ENCODE measurements at places on chromosomes 12 and 14.

GRCh38 chr14:45048385-45048784 lies 35.5 kb upstream of the PRPF39 start:
- DNase-seq: no peak

GRCh38 chr14:86935241-86935885 lies 1057.6 kb downstream of the GALC start:
- peak; percentile 73 for DNase-seq

DNA sequence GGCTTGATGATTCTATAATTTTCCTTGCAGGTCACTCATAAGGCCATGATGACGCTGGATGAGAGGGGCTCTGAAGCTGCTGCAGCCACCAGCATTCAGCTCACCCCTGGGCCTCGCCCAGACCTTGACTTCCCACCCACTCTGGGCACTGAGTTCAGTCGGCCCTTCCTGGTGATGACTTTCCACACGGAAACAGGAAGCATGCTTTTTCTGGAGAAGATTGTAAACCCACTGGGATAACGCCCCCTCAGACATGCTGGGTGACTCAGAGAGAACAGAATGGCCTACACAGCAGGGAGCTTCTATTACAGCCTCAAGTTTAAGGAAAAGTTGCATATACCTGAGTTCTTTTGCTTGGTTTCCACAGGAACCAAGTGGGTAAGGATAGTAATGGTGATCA lies 34.3 kb downstream of the SERPINA3 start:
- peak; percentile 86 for DNase-seq

- no peak for DNase-seq
These were observed 11.9 kb upstream of the TNFAIP2 start for GRCh38 chr14:103111232-103111868.

DNA sequence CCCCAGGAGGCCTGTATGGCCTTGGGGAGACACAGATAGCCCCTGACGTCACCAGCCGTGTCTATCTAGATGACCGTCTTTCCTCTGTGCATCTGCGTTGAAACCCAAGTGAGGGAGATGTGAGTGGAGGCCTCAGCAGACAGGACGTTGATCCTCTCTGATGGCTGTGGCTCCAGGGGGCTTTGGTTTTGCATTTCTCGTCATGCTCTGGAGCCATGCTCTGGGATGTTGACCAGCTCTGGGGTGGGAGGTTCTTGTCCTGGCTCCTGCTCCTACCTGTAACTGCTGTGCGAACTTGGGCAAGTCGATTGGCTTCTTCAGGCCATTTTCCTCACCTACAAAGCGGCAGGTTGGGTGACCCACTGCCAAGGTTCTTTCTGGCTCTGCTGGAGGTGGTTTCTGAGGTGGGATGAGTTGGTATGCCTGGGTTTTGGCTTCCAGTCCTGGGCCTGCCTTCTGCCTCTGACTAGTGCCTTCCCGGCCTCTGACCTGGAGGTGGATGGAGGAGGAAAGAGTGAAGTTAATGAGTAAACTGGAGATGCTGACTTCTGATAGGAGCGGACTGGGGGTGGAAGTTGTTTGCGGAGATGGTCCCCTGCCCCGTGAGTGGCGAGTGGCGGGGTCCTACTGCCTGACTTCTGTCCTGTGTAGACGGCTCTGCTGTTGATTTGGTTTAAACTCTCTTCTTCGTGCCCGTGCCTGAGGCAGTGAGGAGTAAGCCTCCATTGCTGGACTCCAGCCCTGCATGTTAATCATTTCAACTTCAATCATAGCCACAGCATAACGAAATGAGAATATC lies 8.4 kb downstream of the TSPAN9 start:
- DNase-seq: no peak

DNA sequence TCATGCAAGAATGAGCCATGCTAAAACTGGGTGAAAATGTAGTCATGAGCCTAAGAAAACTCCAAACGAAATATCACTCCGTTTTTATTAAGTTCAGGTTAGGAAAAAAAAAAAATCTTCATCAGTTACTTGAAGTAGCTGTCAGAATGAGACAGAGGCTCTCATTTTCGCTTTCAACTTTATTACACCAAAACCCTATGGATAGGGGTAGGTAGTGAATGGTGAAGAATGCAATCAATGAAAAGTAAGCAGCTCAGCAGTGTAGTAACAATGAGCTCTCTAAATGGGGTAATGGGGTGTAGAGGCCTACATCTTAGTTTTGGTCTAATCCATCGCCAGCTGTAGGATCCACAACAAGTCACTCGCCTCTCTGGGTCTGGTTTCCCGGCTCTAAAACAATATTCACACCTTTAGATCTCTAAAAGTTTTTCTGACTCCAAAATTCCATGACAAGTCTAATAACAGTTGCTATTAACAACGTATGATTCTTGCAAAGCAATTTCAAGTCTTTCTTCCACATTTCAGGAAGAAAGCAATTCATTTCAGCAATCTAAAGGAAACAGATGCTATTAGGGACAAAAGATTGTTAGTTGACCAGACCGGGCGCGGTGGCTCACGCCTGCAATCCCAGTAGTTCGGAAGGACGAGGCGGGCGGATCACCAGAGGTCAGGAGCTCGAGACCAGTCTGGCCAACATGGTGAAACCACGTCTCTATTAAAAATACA lies 1.7 kb downstream of the BTBD7 start:
- no peak for DNase-seq

DNA sequence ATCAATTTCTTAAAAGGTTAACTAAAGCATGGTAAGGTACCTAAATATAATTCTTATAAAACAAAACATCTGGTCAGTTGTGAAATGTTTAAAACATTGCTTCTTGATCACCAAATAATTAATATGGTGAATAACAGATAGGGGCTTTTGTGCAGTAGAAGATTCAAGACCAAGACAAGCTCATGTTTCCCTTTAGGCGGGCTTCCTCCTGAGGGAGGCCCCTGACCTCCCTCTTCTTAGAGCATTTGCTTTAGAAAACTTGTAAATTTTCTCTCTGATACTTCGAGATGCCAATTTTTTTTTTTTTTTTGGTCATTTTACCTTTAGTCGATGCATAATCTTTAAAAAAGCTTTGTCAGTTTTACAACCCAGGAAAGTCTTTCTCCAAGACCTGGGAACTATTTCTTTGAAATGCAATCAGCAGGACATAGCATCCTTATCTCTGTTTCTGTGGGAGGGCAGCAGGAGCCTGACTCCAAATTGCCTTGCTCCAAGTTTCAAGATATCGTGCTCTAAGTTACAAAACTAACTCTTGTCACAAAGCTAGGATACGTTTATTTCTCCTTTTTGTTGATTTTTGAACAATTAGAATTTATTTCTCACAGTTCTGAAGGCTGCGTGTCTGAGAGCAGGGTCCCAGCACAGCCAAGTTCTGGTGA lies 66.6 kb upstream of the BICD1 start:
- DNase-seq: no peak

- DNase-seq: no peak
These were observed 7.7 kb downstream of the CBX5 start for GRCh38 chr12:54272214-54272613.

GRCh38 chr12:73659802-73660201 lies 877.8 kb upstream of the ATXN7L3B start:
- no peak for DNase-seq

- no peak for DNase-seq
These were observed 165.7 kb upstream of the RTL1 start for GRCh38 chr14:101069228-101069549.

DNA sequence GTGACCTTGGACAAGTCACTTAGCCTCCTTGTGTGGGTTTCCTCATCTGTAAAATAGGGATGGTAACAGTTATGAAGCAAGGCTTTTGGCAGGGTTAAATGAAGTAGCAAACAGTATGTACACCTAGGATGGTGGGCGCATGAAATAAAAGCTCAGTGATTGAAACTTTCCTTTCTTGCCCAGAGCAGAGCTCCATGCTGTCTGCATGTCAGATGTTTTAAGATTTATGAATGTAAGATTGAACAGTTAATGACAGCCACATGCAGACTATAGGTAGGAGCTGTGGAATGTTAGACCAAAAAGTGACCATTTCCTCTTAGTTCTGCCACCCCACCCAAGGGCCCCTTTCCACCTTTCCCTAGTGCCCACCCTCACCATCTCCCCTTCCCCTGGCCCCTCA lies 12.1 kb downstream of the ITGB7 start:
- no peak for DNase-seq

DNA sequence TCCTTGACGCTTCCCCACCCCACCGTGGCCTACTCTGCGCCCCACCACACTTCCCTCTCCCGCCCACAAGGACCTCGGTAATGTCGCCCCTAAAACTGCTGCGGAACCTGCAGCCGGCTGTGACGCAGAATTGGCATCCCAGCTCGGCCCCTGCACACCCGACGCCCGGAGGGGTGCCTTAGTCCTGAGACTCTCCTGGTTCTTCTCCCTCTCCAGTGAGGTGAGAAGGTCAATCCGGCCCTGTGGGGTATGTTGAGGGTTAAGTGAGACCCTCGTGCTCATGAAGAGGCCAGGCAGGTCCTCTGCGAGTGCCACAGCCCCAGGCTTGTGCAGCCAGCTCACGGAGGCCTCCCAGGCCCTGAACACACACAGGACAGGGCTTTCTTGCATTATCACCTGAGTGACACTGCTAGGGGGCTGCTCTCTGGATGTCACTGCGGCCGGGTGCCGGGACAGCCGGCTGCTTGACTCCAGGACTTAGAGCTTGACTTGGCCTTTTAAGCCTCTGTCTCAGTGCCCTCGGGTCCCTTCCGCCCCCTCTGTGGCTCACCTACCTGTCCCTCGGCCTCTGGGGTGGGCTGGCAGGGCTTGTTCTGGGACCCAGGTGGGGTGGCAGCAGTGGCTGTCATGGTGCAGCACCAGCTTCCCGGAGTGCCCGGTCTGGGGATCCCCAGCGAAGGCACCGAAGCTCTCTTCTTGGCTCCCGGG lies 106.9 kb upstream of the C14orf180 start:
- DNase-seq: no peak

- peak; percentile 100 for DNase-seq
These were observed 726 bp upstream of the ZNF140 start for GRCh38 chr12:133080026-133080367.

GRCh38 chr14:91901449-91902226 lies 34.3 kb upstream of the TC2N start:
- no peak for DNase-seq

- DNase-seq: peak; percentile 29
These were observed 62.7 kb downstream of the RASSF3 start for GRCh38 chr12:64672925-64673409.

GRCh38 chr14:30580616-30581282 lies 21.8 kb downstream of the G2E3 start:
- no peak for DNase-seq

GRCh38 chr12:6203601-6204000 lies 3.4 kb downstream of the CD9 start:
- DNase-seq: no peak

- no peak for DNase-seq
These were observed 10.2 kb upstream of the EDDM3B start for GRCh38 chr14:20757965-20758364.

DNA sequence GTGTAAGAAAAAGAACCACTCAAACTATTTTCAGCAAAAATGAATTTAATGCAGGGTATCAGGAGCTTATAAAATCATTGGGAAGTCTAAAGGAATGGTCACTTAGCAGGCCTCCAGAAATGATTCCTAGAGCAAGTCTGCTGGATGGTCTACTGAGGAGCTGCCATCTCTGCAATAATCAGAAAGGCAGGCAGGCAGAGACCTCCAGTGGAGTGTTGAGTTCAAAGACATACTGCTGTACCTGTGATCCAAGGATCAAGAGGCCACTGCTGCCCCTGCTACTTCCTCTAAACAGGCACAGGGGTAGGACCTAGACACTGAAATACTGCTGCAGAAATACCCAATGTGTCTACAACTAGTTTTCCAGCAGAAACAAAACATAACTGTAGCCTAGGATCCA lies 14.5 kb upstream of the KICS2 start:
- peak; percentile 40 for DNase-seq

GRCh38 chr12:21911832-21912231 lies 29.4 kb downstream of the ABCC9 start:
- no peak for DNase-seq

DNA sequence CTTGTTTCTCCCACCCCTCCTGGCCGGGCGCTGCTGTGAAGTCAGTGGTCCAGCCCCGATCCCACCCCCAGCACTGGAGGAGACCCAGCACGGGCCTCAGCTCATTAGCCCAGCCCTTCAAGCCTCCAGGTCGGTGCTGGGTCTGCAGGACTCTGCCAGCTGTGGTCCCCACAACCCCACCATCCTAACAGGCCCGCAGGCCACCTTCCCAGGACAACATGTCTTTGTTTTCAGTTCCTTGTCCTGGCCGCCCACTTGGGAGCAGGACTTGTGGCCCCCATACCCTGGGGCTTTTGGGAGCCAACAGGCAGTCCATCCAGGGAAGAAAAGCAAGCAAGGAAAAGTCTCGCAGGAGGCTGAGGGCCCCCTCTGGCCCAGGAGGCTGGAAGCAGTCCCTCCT lies 60.0 kb downstream of the HRK start:
- DNase-seq: no peak

DNA sequence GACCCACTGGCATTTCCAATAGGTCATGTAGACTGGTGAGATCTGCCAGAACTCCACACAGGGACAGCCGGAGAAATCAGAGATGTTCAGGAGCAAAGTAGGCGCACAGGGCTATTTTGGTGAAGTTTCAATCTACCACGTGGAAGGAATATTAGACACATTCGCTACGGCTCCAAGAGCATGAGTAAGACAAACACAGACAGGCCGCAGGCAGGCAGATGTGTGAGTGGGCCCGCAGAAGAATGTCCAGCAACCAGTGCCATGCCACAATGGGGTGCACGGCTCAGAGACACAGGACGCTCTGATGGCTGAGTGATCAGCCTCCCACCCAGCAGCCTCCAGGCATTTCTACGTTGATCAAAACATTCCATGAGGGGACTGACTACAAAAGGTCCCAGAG lies 10.4 kb downstream of the SLC15A4 start:
- peak; percentile 18 for DNase-seq

GRCh38 chr12:10554756-10555481 lies 49.2 kb downstream of the EIF2S3B start:
- no peak for DNase-seq

- no peak for DNase-seq
These were observed 61.4 kb downstream of the CCNK start for GRCh38 chr14:99542566-99542965.

DNA sequence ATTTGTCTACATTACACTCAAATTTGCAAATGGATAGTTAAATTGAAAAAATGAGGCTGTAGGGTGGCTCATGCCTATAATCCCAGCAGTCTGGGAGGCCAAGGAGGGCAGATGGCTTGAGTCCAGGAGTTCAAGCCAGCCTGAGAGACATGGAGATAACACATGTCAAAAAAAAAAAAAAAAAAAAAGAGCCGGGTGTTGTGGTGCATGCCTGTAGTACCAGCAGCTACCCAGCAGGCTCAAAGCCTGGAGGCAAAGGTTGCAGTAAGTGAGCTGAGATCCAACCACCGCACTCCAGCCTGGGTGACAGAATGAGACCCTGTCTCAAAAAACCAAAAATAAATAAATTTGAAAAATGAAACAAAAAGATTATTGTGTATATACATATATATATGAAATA lies 119.9 kb upstream of the MGAT4C start:
- no peak for DNase-seq

GRCh38 chr12:77577791-77578190 lies 252.9 kb upstream of the NAV3 start:
- peak; percentile 9 for DNase-seq
